ENCODE measurements at places on chromosomes 16 and 17. TPM values are rescaled to one million over a fixed set of nuclear protein-coding genes. Genes with fewer than 3 reads are reported as not detected.

DNA sequence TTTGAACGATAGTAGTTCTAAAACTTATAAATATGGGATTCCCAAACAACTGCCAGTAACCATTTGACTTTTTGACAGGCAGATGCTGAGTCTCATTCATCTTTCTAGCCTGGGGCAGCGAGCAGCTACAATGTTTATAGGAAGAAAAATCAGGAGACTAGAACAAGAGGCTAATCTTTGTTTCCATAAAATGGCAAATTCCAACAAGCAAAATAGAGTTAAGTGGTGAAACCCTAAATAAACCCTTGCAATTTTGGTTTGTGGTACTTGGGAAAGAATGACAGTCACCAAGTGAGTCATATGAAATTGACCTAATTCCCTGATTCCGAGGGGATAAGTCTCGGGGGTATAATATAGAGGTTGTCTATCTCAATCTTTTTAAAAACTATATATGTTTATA, 27.3 kb upstream of the HS3ST2 start:
- no peak for DNase-seq

TBC1D28 gene
- not detected for total RNA-seq

- DNase-seq, result no peak
These were observed 10.6 kb downstream of the PEMT start for GRCh38 chr17:17580662-17581470.

PDP2 gene
- total RNA-seq, result 2.5 TPM

- no peak for DNase-seq
These were observed 244.3 kb upstream of the CDH8 start for GRCh38 chr16:62280506-62280905.

DNA sequence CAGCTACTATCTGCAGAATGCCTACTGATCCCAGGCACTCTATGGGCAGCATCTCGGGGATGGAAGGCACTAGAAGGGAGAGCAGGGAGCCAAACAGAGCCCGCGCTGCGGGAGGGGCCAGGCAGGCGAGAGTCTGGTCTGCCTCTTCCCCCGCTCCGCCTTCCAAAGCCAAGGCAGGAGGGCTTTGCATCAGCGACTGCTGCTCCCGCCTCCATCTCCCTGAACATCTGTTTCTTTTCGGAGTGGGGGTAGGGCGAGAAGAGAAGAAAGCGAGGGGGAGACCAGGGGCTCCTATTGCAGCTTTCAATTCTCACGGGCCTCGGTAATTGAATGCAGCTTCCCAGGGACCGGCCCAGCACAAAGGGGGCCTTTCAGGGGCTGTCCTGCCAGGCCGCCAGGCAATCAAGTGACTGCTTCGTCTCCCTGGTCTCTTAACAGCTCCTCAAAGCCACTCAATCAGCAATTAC, 31.4 kb upstream of the CDC42EP4 start:
- DNase-seq, result peak; percentile 33

GRCh38 chr16:30760577-30761426, 1.1 kb downstream of the CFAP119 start:
- DNase-seq, result no peak

DNA sequence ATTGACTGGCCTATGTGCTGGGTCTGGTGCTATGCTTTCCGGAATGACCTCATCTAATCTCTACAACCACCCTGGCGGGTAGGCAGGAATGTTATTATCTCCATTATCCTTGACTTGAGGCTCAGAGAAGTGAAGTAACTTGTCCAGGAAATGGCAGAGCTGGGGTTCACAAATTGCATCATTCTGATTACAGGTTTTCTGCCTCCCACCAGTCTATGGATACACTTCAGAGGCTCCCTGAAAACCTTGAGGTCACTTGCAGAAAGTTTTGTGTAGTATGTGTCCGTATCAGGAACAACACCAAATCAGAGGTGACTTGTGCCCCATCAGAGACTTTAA, 19.1 kb downstream of the NOD2 start:
- no peak for DNase-seq

DNA sequence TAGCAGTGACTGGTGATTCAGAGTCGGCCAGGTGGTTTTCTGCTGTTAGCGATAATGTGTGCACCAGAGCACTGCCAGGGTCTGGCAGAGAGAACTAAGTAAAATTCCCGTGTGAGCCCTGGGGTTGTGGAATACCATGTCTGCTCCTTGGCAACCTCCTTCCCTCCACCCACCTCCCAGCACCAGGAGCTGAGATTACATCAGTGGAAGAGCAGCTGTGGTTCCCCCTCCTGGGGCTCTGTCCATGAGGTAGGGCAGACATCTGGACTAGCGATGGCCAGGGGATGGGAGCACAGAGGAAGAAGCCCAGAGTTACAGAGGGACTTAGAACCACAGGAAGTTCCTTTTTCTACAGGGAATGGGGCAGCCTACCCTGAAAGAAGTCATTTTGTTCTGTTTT, 15.8 kb downstream of the CLEC10A start:
- no peak for DNase-seq

- no peak for DNase-seq
These were observed 54.4 kb upstream of the LGALS9 start for GRCh38 chr17:27576477-27577083.

- DNase-seq, result no peak
These were observed 21.5 kb upstream of the TNS4 start for GRCh38 chr17:40522961-40523310.

DNA sequence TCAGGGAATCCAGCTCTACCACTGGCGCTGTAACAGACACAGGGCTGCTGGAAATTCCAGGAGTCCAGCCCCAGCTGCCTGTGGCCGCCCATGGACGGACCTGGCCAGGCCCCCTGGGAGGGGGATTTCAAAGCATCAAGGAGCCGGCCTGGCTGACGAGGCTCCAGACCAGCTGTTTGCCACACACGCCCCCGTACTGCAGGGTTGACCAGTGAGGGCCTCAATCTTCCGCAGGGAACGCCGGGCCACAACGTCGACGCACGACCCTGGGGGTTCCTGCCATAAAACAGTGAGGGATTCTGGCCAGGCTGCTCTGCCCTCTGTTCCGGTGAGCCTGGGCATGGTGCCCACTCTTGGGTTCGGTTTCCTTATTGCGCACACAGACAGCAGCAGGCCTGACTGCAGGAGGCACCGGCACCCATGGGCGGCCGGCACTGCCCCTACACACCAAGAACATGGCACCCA, 3.7 kb downstream of the LMF1 start:
- no peak for DNase-seq

TSPAN10 gene
- total RNA-seq, result 0.47 TPM

GRCh38 chr17:29591146-29591736, 1.7 kb upstream of the ANKRD13B start:
- DNase-seq, result no peak

KRT31 gene
- total RNA-seq, result 1.9 TPM

DNA sequence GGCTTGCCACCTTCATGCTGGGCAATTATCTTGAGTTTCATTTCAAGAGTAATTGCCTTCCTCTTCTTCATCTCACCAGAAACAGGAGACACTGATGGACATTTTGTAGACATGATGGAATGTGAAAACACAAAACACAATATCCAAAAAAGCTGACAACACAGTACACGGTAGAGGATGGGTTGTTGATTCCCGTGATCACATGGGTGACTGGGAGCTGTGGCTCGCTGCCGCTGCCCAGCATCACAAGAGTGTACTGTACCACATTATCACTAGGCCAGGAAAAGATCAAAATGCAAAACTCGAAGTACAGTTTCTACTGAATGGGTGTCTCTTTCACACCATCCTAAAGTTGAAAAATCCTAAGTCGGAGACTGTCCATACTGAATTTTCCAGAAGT, 7.4 kb downstream of the PTRH2 start:
- DNase-seq, result no peak

DNA sequence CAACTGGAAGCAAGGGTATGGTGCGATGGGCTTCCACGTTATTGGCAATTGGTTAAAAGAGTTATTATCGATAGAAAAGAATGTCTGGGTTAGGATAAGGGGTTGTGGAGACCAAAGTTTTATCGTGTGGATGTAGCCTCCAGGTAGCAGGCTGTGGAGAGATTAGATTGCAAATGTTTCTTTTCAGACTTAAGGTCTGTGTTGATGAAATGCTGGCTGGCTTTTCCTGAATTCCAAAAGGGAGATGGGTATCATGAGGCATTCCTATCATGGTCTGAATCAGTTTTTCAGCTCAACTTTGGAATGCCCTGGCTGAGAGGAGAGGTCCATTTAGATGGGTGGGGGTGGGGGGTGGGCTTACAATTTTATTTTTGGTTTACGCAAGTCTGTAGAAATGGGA, 395.0 kb upstream of the RBFOX1 start:
- DNase-seq, result no peak

DNA sequence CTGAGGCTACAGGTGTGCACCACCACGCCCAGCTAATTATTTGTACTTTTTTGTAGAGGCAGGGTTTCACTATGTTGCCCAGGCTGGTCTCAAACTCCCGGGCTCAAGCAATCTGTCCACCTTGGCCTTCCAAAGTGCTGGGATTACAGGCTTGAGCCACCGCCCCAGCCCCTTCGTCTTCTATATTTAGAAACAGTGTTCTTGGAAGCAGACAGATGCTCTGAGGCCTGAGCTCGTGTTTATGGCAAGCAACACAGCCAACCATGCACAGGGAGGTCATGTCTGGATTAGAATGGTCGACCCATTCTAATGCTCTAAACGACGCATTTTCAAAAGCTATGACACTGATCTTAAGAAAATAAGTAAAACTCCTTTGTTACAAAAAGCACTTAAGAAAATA, 16.6 kb downstream of the TMEM204 start:
- no peak for DNase-seq

GRCh38 chr16:49440156-49441065, 66.8 kb downstream of the C16orf78 start:
- DNase-seq, result peak; percentile 78

DNA sequence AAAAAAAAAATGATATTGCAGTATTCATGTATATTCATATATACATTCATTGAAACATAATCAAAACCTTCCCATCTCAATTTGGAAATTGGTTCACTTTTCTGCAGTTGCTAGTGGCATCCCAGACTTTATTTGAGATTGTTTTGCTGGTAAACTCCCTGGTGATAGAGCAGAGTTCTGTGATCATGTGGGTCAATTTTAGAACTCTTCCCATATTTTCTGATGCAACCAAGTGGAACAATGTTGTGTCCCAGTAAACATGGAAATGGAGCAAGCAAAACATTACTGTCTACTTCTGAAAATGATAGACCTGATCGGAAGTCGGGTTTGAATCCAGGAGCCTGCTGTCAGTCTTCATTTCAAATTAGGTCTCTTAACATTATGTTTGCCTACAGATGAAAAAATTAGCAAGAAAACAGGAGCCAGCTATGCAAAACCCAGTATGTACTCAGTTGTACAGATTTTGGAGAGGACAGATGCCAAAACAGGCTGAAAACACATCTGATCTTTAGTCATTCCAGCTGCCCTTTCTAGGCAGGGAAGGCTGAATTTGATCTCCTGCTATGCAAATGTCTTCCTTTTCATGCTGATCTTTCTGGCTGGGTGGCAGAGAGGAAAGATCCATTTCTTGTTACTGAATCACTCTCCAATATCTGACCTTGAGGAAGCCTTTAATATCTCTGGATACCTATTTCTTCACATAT, 786.6 kb upstream of the SOX9 start:
- DNase-seq, result no peak

DNA sequence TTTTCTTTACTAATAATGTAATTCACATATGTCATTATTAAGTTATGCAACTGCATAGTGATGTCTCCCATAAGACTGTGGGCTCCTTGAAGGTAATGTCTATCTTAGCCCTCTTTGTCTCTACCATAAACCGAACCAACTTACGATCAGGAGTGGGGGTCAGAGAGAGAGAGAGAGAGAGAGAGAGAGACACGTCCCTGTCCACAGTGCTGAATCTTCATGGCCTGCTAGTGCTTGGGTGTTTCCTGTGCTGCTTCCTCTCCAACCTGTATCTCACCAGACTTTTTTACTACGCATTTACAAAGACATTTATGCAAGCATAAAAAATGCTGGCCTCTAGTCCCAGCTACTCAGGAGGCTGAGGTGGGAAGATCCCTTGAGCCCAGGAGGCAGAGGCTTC, 52.2 kb upstream of the HAPSTR1 start:
- peak; percentile 22 for DNase-seq

GRCh38 chr17:40323391-40324381, 14.7 kb downstream of the RARA start:
- DNase-seq, result no peak

DNA sequence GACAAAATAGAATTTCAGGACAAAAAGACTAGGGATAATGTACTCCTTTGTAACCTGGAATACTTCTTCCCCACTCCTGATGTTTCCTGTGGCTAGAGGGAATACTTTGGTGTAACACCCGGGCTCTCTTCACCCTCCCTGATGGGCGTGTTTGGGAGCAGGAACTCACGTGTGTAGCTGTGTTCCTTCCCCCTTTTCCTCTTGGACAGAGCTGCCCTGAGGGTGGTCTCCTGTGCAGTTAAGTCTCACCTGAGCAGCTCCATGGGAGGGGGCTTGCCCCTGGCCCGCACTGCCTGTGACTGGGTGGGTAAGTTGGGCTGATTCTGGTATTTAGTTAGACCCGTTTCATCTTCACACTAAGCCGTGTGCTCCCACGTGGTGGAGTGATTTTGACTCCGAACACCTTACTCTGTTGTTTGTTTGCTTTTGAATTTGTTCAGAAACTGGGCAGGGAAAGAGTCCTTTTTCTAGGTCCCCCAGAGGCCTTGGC, 87.9 kb downstream of the OR1D5 start:
- DNase-seq, result no peak

GRCh38 chr16:89936508-89936907, 12.0 kb upstream of the DEF8 start:
- DNase-seq, result no peak

Measured in thymus (tissue), 14 donors.